ENCODE measurements at places on chromosomes 7 and 10.

DNA sequence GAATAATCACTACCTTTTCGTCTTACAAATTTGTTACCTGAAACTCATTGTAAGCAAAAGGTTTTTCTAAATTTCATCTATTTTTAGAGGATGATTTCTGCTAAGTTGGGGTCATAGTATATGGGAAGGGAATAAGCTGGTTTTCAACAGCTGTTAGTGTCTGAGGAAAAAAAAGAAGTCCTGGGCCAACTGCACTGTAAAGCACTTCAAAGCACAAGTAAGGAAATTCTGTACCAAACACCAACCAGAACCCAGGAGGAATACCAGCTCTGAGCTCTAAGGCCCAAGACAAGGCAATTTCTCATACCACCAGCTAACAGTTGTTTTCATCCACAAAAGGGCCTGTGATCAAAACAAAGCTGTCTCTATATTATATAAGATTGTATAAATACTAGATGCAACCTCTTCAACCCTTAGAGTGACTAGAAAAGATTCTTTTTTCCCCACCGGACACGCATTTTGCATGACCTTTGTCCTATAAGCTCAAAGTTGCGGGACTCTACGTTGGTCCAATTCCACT lies 6.1 kb upstream of the MEOX2 start:
- H3K27ac ChIP-seq, result no peak overlapping the region
- no peak for DNase-seq
- no peaks in the 10 kb centered on the region for H3K4me1 ChIP-seq
- peaks cover 15% of the 10 kb centered on the region for H3K27me3 ChIP-seq
- no peak overlapping the region for H3K4me3 ChIP-seq

- H3K27ac ChIP-seq, result no peak overlapping the region
- no peaks in the 10 kb centered on the region for H3K27me3 ChIP-seq
- no peaks in the 10 kb centered on the region for H3K36me3 ChIP-seq
- H3K4me3 ChIP-seq, result no peak overlapping the region
- no peak for DNase-seq
- no peaks in the 10 kb centered on the region for H3K4me1 ChIP-seq
These were observed 23.6 kb downstream of the FGFR2 start for GRCh38 chr10:121574519-121575166.

DNA sequence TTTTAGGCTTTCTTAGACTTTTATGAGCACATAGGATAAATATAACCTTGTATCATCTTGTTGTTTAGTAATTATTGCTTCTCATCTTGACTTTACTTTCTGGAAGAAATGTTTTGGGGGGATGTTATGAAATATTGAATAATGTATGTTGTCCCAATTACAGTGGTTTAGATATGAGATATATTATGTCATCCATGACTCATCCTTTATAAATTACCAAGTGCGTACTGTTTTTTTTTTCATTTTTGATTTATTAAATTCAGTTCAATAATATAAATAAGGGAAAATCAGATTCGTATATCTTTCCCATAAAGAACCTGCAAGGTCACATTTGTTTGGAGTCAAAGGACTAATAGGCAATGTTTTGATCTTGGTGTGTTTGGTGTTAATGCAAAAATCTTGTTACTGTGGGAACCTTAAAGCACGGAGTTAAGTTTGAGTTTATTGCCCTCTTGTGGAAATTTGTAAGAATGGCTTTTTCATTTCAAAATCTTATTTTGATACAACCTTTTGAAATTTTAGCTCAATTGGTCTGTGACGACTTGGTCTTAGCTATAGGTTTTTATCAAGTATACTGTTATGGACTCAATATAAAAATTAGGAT lies 108.6 kb downstream of the SRI start:
- peak; percentile 41 for DNase-seq
- no peaks in the 10 kb centered on the region for H3K27me3 ChIP-seq
- H3K4me3 ChIP-seq, result no peak overlapping the region
- H3K27ac ChIP-seq, result no peak overlapping the region
- no peaks in the 10 kb centered on the region for H3K36me3 ChIP-seq
- no peaks in the 10 kb centered on the region for H3K4me1 ChIP-seq

DNA sequence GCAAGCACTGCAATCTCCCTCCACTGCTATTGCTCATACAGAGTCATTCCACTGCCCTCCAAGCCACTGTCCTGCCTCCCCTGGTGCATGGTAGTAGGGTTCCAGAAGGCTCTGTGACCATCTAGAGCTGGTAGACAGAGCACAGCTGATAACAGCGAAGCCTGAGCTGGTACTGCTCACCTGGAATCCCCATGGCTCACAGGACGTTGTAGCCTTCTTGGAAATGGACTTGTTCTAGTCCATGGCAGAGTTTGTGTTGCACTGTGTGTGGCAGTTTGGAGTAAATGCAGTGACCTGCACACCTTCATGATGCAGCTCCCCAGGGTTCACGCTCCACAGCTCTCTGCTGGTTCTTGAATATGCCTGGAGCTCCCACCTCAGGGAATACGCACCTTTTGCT lies 67.0 kb downstream of the ITGA8 start:
- H3K4me3 ChIP-seq, result no peak overlapping the region
- no peak overlapping the region for H3K27ac ChIP-seq
- no peak for DNase-seq
- H3K27me3 ChIP-seq, result peaks cover 7% of the 10 kb centered on the region

DNA sequence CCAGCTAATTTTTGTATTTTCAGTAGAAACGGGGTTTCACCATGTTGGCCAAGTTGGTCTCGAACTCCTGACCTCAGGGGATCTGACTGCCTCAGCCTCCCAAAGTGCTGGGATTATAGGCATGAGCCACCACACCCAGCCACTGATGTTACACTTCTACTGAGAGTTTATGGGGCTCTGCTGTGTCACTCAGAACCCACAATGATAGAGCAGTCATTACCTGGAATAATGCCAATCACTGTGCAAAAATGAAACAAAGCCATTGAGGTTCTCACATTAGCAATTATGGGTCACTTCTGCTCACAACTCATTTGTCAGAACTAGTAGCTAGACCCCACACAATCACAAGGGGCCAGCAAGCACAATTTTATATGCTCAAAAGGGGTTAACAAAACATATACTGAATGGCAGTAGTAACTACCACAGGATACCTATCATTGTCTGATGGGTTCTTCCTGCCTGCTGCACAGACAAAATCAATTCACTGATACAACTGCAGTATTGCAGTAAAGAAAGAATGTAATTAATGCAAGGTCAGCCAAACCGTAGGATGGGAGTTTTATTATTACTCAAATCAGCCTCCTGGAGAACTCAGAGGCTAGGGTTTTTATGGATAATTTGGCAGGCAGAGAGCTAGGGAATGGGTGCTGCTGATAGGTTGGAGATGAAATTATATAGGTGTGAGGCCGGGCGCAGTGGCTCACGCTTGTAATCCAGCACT lies 72.1 kb upstream of the TRIM24 start:
- H3K27me3 ChIP-seq, result no peaks in the 10 kb centered on the region
- no peak overlapping the region for H3K27ac ChIP-seq
- no peaks in the 10 kb centered on the region for H3K36me3 ChIP-seq
- no peaks in the 10 kb centered on the region for H3K4me1 ChIP-seq
- no peak overlapping the region for H3K4me3 ChIP-seq
- DNase-seq, result no peak

DNA sequence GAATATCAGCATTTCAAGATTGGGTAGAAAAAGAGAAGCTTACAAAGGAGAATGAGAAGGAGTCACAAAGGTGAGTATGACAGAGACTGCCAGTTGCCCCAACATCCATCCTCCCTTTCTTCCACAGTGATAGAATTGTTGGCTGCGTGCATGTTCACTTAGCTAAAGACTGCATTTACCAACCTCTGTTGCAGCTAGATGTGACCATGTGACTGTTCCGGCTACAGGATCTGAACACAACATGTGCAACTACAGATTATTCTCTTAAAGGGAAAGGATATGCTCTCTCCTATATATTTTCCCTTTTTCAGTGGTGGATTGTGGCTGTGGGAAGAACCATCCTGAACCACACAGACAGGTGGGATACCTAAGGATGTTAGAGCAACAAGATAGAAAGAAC lies 60.5 kb upstream of the ZNRF2 start:
- no peak overlapping the region for H3K27ac ChIP-seq
- no peak overlapping the region for H3K4me3 ChIP-seq
- no peaks in the 10 kb centered on the region for H3K4me1 ChIP-seq
- no peaks in the 10 kb centered on the region for H3K36me3 ChIP-seq
- no peak for DNase-seq
- peaks cover 2% of the 10 kb centered on the region for H3K27me3 ChIP-seq

GRCh38 chr7:30974605-30975255 lies 11.0 kb downstream of the GHRHR start:
- peak; percentile 40 for DNase-seq
- peaks cover 62% of the 10 kb centered on the region for H3K27me3 ChIP-seq
- H3K4me3 ChIP-seq, result no peak overlapping the region
- no peaks in the 10 kb centered on the region for H3K4me1 ChIP-seq

GRCh38 chr10:44788147-44789129 lies 122.7 kb upstream of the TMEM72 start:
- peak; percentile 45 for DNase-seq
- H3K4me3 ChIP-seq, result no peak overlapping the region
- H3K27me3 ChIP-seq, result no peaks in the 10 kb centered on the region
- H3K27ac ChIP-seq, result no peak overlapping the region
- H3K4me1 ChIP-seq, result peaks cover 4% of the 10 kb centered on the region

DNA sequence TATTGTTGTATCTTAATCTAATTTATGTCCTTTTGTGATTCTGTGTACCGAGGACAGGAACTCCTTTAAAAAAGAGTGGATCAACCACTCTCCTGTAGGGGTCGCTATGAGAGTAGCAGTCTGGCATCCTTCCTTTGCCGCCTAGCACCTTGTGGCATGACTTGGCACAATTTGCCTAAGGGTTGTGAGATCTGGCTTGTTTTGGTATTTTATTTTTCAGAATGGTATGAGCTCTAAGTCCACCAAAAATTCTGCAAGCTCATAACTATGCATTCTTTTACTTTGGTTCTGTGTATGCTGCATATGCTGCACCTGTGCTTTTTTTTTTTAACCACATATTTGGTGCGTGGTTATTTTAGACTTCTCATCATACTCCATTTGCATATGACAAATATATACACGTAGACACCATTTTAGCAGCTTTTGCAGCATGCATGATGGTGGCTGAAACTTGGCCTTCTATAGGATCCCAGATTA lies 112.8 kb downstream of the CDK14 start:
- H3K4me1 ChIP-seq, result peaks cover 12% of the 10 kb centered on the region
- H3K36me3 ChIP-seq, result no peaks in the 10 kb centered on the region
- no peak overlapping the region for H3K4me3 ChIP-seq

Measured in IMR-90 (cell line).